ENCODE measurements at places on chromosomes 2 and 18. TPM values are rescaled to one million over a fixed set of nuclear protein-coding genes. Genes with fewer than 3 reads are reported as not detected.

The NIFK gene
- total RNA-seq: 60.0 TPM

The PARD3B gene
- 2.4 TPM for total RNA-seq

The LDLRAD4 gene
- 0.12 TPM for total RNA-seq

The BOLL gene
- total RNA-seq: not detected

The SPC25 gene
- 0.44 TPM for total RNA-seq

The TMEM178A gene
- 1.0 TPM for total RNA-seq

The CENPA gene
- 0.87 TPM for total RNA-seq

The FLACC1 gene
- total RNA-seq: 2.0 TPM

The RAB6C gene
- not detected for total RNA-seq

The RNMT gene
- total RNA-seq: 15.6 TPM

The TMEM37 gene
- total RNA-seq: 2.9 TPM

The PKP4 gene
- total RNA-seq: 8.9 TPM

The SULT1C4 gene
- not detected for total RNA-seq

The TUBA4B gene
- not detected for total RNA-seq

The SMAD4 gene
- 46.2 TPM for total RNA-seq

The POMC gene
- 5.2 TPM for total RNA-seq

The WDFY1 gene
- total RNA-seq: 50.6 TPM

The FBLN7 gene
- 8.9 TPM for total RNA-seq

The HOXD9 gene
- 0.12 TPM for total RNA-seq

The LRP2 gene
- not detected for total RNA-seq

The HOXD12 gene
- not detected for total RNA-seq

The RTP5 gene
- total RNA-seq: not detected

The GKN1 gene
- total RNA-seq: not detected

The NT5C1B gene
- 0.10 TPM for total RNA-seq

The ANKRD53 gene
- 1.5 TPM for total RNA-seq

The CAMKMT gene
- 4.3 TPM for total RNA-seq

The IMPACT gene
- total RNA-seq: 28.9 TPM

The MAB21L4 gene
- not detected for total RNA-seq
